ENCODE measurements at places on chromosomes 16 and 17.

- DNase-seq: no peak
Measured at GRCh38 chr17:21033350-21033749, 9.5 kb downstream of the USP22 start.

GRCh38 chr16:66690106-66690847 lies 6.3 kb downstream of the CMTM4 start:
- peak; percentile 3 for DNase-seq

- DNase-seq: no peak
Measured at GRCh38 chr16:87046235-87046634, 271.0 kb downstream of the C16orf95 start.

- no peak for DNase-seq
Measured at GRCh38 chr17:8062435-8062806, 23.6 kb downstream of the ALOX15B start.

GRCh38 chr16:2808181-2808580 lies 8.9 kb upstream of the PRSS21 start:
- peak; percentile 15 for DNase-seq

GRCh38 chr17:2240541-2240940 lies 63.0 kb downstream of the SMG6 start:
- DNase-seq: no peak

DNA sequence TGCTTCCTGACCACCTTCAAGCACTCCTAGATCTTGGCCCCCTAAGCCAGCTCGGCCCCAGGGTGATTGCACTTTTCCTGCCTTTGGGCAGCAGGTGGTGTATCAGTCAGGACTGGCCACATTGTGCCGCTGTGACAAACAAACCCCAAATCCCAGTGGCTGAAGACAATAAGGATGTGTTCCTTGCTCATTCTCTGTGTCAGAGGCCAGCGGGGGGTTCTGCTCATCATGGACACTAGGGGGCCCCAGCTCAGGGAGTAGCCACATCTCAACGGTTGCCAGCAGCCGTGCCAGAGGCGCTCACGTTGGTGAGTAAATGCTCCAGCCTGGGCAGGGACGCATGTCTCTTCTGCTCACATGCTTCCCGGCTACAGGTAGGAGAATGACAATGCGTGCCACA lies 60.4 kb downstream of the ZDHHC7 start:
- DNase-seq: no peak

DNA sequence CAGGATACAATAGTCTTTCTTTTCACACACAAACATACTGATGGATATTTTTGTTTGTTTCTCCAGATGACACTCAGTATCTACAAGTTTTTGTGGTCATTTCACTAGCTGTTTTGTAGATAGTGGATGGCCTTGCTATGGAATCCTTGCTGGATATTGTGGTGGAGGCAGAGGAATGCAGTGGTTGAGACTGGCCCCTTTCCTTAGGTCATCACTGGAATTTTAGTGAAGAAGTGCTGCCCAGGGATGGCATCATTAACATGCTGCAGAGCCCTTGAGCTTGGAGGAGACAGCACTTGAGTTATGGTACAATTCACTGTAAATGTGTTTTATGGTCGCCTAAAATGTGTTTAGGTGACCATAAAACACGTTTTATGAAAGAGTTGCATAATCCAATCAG lies 455.9 kb upstream of the HSBP1 start:
- DNase-seq: no peak

DNA sequence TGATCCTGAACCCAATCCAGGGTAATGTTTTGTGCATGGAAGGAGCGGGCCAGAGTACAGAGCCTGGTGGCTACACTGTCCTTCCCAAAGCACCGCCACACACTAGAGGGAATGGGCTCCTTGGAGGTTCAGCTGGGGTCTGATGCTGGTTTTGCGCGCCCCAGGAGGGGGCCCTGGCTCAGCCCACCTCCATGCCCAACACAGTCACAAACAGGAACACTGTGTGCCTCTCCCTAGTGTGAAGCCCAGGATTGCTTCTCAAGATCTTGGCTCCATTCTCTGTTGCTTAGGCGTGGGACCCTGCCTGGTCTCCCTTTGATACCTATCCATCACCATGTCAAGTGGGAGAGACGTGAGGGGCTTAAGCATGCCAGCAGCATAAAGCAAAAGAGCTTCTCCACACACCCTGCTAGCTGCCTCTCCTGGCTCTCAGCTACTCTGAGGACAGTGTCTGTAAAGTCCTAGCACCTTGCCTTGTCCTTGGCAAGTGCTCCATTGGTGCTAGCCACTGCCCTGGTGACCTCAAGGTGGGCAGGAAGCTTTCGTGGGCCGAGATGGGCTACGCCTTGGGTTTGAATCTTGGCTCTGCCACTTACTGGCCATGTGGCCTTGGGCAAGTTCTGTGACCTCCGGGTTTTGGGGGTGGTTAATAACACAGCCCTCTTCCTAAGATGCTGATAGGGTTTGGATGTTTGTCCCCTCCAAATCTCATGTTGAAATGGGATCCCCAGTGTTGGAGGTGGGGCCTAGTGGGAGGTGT lies 122.2 kb downstream of the C16orf78 start:
- peak; percentile 27 for DNase-seq

GRCh38 chr16:84272740-84273320 lies 21.8 kb upstream of the WFDC1 start:
- DNase-seq: no peak

- peak; percentile 64 for DNase-seq
Measured at GRCh38 chr17:7328840-7329373, at the start of gene NEURL4. NEURL4 (minus strand) TSS chr17:7329335; CDS start chr17:7329312, 23 bp downstream.

DNA sequence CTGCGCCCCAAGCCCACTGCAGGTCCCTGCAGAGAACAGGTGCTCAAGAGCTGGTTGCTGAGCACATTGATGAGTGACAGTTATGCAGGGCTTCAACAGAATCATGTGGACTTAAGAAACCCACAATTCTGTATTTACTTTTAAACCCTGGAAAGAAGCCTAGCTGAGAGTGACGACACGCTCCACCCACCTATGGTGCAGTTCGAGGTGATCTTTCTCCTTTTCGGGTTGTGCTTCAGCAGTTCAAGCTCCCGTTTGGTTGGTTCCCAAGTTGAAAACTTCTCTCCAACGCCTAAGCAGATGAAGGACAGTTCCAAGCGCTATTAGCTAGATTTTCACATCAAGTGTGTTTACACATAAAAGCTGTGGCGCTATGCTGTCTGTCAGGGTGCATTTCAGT lies 23.9 kb downstream of the USP22 start:
- no peak for DNase-seq

DNA sequence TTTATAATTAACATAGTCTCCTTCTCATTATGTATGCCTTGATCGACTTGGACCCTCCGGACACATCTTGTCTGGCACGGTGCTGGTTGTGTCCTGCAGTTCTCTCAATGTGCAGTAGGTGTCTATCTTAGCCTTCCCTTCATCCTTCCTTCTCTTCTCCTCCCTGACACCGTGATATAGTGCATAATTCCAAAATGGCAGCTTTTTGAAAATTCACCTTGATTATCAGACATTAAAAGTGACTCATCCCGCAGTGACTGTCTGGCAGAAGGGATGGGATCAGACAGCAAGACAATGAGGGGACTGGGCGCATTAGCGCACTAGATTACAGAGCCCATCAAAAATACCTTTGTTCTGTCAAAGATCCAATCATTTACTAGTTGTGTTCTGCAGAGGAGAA lies 70.0 kb upstream of the PMFBP1 start:
- no peak for DNase-seq

DNA sequence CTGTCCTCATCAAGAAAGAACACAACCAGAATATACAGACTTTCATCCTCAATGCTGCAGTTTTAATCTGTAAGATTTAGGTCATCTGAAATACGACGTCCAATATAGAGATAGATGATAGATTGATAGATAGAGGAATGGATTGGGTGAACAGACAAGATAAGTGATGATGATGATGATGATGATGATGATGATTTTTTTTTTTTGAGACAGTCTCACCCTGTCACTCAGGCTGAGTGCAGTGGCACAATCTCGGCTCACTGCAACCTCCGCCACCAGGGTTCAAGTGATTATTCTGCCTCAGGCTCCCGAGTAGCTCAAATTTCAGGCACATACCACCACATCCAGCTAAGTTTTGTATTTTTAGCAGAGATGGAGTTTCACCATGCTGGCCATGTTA lies 56.3 kb upstream of the ADAMTS18 start:
- DNase-seq: no peak

- no peak for DNase-seq
Measured at GRCh38 chr16:49660626-49661025, 195.3 kb downstream of the ZNF423 start.

DNA sequence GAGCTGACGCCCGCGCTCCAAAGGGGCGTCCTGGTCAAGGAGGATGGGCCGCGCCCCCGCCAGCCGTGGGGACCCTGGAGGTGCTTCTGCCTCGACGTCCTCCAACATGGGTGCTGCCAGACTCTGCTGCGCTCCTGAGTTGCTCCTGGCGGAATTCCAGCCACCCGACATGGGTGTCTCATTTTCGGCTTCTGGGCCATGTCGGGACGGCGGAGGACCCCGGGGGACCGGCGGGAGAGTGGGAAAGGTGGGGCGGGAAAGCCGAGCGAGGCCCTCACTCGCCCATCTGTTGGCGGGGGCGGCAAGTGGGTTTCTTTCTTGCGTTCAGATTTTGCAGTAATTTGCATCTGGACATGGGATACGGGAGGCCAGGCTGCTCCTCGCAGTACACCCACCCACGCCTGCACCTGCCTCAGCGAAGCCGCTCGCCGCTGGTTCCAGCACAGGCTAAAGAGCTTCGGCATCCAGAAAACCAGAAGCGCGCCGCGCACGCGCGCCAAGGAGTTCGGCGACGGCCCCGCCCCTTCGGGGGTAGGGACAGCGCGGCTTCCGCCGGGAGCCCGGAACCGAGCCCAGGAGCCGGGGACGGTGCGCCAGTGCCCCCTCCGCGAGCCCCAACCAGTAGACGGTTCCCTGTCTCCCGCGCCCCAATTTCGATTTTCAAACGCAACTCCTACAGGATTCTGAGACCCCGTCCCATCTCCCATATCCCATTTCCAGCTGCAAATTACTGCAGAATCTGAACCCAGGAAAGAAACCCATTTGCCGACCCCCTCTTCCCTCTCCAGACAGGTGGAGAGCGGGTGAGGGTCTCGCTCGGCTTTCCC lies at the start of gene ARMC7:
TSS of gene ARMC7 (plus strand) at position 563 of the 827 bp plus-strand sequence. CDS start 320 bp downstream, outside the sequence.
- DNase-seq: peak; percentile 92

GRCh38 chr16:9139965-9140364 lies 48.5 kb downstream of the HAPSTR1 start:
- DNase-seq: no peak

DNA sequence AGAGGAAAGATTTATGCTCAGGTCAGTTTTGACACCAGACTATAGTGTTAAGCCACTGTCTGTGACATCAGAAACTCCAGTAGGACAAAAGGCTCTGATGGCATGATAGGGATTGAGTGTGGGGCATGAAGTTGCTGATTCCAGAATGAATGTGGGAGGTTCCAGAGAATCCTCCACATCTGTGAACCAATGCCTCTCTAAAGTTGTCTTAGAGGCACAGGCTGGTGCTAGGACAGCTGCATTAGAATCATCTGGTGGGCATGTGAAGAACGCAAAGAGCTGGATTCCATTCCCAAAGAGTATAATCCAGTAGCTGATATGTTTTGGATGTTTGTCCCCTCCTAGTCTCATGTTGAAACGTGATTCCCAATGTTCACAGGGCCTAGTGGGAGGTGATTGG lies 32.1 kb upstream of the NLK start:
- DNase-seq: no peak

DNA sequence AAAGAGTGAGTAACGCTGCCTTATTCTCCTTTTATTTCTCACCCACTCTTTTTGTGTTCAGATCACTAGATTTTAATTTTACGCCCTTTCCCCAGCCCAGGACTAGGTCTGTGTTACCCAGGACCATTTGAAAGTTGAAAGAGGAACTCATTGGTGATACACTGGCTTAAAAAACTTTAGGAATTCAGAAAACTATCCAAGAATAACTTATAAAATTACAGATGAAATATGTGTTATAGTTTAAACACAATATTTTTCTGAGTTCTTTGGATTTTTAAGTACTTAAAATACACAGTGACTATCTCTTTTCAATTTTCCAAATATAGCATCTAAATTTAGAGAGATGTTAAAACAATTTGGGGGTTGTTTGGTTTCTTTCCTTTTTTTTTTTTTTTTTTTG lies 385.2 kb downstream of the CDH13 start:
- DNase-seq: no peak

GRCh38 chr17:64736804-64737492 lies 74.8 kb upstream of the SMURF2 start:
- DNase-seq: peak; percentile 3

GRCh38 chr16:18783430-18784341 lies 6.4 kb downstream of the RPS15A start:
- no peak for DNase-seq

DNA sequence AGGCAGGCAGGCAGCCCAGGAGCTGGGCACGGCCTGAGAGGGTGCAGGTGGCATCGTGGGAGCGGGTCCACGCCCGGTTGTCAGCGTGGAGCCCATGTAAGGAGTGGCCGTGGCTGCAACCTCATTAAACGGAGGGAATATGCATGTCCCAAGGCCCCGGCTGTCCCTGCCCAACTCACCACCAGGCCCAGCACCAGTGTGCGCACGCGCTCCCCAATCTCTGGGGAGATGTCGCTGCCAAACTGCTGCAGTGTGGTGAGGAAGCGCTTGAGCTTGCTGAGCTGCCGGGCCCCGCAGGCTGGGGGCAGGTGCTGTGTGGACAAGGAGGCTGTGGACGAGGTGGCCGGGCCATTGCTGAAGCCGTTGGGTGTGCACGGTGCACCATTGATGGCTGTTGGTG lies 25.6 kb upstream of the PABPN1L start:
- no peak for DNase-seq

DNA sequence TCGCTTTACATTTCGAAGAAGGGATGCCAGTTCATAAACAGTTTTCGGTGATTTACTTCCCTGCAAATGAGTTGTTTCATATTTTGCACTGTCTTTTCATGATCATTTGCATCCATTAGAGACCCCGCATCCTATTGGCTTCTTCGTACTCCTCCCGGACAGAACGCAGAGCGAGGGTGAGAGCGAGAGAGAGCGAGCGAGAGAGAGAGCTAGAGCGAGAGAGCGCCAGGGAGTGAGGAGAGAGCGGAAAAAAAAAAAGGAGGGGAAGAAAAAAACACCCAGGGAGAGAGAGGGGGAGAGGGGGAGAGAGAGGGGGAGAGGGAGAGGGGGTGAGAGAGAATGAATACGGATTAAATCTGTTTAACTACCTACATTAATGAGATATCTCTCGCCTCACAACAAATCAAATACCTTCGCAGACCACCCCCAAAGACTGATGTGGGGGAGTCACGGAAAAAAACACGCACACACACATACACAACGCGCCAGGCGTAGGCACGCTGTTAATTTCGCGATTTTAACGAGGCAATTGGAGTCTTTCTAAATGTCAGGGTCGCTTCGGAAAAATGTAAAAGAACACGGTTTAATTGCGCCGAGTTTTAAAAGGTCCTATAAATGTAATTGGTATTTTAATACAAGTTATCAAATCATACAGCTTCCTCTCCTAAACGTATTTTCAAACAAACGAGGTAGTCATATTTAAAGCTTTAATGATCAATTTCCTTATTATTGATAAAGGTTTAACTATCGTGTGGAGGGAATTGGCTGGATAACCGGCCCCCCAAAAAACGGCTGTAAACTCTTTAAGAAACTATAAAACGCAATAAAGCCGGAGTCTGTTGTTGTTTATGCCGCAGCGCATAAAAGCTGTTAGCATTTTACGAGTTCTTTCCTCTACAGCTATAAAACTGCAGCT lies at the start of gene HOXB8:
TSS of gene HOXB8 (minus strand) at position 246 of the 916 bp plus-strand sequence. CDS start 588 bp downstream, outside the sequence.
- no peak for DNase-seq
